ENCODE measurements at places on chromosomes 3 and 15.
A peak's percentile ranks its signal among the peaks of the same experiment; 100 is the strongest.

- DNase-seq: peak; percentile 0
Observed at GRCh38 chr15:72271895-72272212, 500 bp downstream of the PARP6 start.

GRCh38 chr3:49339581-49339940 lies 292 bp downstream of the USP4 start:
- no peak for DNase-seq

GRCh38 chr3:153442386-153442785 lies 280.4 kb downstream of the RAP2B start:
- no peak for DNase-seq

DNA sequence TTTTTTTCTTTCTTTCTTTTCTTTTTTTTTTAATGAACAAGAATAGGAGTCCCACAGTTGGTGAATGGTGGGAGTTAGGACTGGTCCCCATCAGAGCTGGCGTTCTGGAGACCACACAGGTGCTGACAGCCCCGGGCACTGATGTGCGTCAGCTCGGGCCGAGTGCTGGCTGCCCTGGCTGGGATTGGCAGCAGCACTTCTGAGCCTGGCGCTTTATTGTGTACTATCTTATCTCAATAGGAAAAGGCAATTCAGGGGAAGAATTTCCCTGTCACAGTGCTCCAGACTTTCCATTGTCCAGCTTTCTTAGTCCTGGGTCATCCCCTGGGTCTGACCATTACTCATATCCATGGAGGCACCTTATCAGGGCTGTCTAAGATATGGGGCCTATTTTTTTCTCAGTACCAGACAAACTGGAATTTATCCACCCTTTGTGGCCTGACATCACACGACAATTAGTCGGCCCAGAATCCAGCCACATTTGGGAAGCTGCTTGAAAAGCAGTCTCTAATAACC lies 54.1 kb downstream of the TMEM44 start:
- no peak for DNase-seq

GRCh38 chr15:34038023-34038870 lies 757 bp downstream of the AVEN start:
- DNase-seq: peak; percentile 28

DNA sequence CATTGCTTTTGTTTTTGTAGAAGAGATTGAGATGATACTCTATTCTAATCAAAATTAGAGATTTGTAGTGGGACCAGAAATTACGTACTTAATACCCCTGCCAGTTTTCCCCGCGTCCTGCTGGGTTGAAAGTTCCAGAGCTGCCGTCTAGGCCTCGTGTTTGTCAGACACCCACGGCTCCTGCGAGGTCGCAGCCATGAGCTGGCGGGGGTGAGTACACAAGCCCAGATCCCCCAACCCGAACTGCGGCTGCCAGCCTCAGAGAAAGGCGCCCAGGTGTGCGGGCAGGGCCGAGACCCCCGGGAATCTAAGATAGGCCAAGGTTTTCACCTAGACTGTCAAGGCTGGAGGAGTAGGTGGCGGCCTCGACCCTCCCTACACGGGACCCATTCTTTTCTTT lies 26.3 kb downstream of the GPR160 start:
- no peak for DNase-seq

- no peak for DNase-seq
Observed at GRCh38 chr3:12499474-12499873, 15.2 kb downstream of the TSEN2 start.

DNA sequence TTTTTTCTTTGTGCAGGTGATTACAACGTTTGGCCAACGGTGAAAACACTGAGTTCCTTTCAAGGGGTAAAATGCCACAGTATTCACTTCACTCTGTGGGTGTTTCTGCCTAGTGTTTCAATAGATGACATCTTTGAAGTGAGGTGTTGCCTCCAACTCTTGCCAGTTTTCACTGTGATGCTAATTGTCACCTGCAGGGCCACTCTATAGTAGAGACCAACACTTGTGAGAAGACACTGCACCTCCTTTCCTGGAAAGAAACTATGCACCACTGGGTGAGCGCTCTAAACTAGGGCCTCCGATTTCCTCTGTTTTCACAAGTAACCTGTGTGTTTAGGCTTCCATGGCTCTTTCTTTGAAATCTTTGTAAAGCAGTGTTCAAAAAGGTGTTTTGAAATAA lies 98.3 kb downstream of the THRB start:
- DNase-seq: no peak

GRCh38 chr15:80449825-80450224 lies 45.6 kb downstream of the ARNT2 start:
- no peak for DNase-seq

GRCh38 chr15:31997711-31998110 lies 32.6 kb upstream of the CHRNA7 start:
- DNase-seq: no peak

DNA sequence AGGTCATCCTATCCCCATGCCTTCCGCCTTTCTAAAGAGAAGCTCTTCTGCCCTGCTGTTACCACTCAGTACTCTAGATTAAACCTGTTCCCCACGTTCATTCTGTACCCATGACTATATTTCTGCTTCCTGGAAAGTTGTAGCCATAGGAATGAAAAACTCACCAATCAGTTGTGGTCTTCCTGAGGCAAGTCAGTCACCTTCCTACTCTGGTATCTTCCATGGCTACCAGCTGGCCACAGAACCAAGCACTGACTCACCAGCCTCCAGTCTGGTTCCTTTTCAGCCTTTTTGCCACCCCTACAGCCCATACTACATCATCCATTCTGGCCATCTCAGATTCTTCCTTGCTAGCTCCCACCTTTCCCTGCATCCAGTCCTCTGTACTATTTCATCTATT lies 46.4 kb downstream of the TMEM44 start:
- DNase-seq: no peak

GRCh38 chr3:182979674-182980191 lies 605 bp downstream of the DCUN1D1 start:
- no peak for DNase-seq

DNA sequence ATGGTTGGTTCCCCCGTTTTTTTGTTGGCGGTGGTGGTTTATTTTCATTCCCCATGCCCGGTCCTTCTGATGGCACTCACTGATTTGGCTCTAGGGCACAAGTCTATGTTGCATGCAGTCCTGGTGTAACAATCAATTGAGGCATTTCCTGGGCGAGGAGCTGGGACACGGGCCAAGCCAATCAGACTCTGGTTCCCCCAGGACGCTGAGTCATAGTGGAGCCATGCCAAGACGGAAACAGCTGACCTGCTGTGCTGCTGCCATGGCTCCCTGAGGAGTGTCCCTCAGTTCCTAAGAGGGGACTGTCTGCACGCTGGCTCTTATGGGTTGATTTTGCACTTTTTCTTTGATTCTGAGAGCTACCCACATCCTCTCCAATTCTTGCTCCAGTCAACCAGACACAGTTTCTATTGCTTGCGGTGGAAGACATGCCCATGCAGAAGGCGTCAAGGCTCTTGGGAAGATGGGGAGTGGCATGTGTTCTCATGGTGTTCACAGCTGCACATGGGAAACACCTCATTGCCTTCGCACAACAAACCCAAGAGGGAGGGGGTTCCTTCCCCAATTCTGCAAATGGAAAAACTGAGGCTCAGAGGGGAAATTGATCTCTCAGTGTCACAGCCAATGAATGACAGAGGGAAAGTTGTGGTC lies 28.3 kb upstream of the ALDH1L1 start:
- no peak for DNase-seq

DNA sequence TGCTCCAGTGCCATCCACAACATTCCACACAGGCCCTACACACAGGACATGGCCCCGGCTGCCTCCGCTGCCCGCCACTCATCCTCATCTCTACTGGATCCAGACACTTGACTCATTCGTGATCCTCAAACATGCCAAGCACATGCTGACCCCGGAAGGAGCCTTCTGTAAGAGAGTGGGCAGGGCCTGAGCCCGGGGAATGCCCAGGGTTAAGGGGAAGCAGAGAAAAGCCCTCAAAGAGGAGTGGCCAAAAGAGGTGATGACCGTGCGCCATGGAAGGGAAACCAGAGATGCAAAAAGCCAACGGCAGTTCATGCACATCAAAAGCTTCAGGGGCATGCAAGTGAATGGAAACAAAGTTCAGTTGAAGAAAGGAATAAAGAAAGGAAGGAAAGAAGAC lies 46.1 kb downstream of the RFTN1 start:
- no peak for DNase-seq

DNA sequence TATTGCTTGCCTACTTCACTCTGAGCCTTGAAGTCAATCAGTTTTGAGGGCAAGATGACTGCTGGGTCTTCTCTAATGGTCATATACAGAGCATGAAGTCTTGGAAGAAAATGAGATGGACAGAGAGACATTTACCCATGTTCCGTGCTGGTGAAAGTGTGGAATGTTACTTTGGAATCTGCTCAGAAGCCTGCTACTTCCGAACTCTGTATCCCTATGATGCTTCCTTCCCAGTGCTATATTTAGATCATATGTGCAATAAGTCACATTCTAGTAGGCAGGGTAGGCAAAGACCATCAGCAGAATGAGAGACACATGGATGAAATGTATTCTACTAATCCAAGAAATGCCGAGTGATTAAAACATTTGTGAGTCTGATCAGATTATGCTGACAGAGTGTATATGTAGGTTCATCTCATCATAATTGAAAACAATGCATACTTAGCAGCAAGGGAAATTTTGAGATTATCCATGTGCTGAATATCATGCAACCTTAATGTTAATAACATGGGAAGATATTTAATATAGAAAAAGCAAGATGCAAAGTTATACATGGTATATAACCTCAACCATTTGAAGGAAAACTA lies 60.5 kb downstream of the RAB7A start:
- DNase-seq: no peak

DNA sequence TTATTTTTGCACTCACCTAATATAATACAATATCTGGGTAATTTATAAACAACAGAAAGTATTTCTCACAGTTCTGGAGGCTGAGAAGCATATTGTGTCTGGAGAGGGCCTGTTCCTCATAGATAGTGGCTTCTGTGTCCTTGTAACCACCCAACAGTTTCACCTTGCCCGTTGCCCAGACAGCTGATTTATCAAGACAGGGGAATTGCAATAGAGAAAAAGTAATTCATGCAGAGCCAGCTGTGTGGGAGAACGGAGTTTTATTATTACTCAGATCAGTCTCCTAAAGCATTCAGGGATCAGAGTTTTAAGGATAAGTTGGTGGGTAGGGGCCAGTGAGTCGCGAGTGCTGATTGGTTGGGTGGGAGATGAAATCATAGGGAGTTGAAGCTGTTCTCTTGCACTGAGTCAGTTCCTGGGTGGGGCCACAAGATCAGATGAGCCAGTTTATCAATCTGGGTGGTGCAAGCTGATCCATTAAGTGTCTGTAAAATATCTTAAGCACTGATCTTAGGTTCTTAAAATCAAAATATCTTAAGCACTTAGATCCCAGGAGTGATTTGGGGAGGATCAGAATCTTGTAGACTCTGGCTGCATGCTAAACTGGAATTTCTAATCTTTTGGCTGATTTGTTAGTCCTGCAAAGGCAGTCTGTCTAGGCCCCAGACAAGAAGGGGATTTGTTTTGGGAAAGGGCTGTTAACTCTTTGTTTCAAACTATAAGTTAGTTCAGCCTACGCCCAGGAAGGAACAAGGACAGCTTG lies 33.9 kb upstream of the C15orf39 start:
- DNase-seq: no peak

DNA sequence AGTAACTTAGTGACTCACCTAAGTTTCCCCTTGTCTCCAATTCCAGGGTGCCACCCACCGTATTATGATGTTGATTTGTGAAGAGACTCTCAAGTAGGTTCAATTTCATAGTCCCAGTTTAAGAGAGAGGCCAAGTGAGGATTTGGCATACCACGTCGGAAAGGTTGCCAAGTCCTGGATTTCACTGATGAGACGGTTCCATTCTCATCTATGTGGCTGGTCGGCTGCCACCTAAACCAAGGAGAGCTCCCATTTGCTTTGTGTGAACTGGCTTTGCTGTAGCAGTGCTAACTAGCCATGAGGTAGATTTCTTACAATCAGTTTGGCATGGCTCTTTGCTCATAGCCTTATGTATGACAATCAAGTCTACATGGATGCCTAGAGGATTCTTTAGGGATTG lies 653.6 kb downstream of the NLGN1 start:
- no peak for DNase-seq

DNA sequence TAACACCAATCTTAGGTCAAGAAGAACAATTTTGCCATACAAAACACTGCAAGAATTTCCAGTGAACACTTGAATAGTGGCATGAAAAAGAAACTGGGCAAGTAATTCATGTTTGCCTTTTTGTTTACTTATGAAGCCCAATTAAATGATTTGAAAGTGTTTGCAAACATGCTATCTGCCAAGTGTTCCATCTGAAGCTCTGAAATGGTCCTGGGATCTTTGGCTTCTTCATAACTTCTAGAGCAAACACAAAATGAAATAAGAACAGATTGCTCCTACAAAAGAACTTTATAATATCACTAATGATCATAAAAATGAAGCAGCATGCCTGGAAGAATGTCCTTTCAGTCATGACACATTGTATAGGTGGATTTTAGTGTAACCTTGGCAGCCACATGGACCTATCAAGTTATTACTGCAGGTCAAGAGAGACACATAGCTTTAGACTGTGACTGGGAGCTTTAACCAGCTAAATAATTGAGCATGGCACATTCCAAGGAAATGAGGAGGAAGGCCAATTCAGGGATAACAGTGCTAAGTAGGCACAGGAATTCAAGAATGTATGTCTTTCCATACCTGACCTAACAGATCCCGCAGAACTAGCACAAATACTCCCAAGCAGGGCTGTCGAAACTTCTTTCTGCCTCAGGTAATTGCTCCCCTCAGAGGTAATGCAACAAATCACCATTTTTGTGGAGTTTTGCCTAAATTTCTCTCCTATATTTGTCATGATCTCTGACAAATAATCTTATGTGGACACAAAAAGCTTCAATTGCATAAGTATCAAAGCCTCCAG lies 144.6 kb downstream of the DUT start:
- no peak for DNase-seq
